Midbrain (tissue), 1 donor: ENCODE measurements at places on chromosomes 6 and 20.

DNA sequence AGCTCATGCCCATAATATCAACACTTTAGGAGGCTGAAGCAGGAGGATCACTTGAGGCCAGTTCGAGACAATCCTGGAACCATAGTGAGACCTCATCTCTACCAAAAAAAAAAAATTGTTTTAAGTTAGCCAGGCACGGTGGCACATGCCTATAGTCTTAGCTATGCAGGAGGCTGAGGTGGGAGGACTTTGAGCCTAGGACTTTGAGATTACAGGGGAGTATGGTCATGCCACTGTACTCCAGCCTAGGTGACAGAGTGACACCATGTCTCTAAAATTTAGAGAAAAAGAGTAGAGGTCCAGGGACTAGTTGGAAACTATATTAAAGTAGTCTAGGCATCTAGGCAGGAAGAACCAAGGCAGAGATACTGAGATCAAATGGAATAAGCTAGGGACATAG, 121.6 kb downstream of the SLC16A10 start:
- DNase-seq: no peak

- no peak for DNase-seq
Observed at GRCh38 chr6:119479860-119480655, 130.5 kb upstream of the MAN1A1 start.

GRCh38 chr6:2920671-2921112, 17.6 kb upstream of the SERPINB9 start:
- no peak for DNase-seq

GRCh38 chr6:120005292-120005976, 655.9 kb upstream of the MAN1A1 start:
- no peak for DNase-seq

GRCh38 chr6:112366695-112367553, 19.8 kb downstream of the RFPL4B start:
- no peak for DNase-seq

DNA sequence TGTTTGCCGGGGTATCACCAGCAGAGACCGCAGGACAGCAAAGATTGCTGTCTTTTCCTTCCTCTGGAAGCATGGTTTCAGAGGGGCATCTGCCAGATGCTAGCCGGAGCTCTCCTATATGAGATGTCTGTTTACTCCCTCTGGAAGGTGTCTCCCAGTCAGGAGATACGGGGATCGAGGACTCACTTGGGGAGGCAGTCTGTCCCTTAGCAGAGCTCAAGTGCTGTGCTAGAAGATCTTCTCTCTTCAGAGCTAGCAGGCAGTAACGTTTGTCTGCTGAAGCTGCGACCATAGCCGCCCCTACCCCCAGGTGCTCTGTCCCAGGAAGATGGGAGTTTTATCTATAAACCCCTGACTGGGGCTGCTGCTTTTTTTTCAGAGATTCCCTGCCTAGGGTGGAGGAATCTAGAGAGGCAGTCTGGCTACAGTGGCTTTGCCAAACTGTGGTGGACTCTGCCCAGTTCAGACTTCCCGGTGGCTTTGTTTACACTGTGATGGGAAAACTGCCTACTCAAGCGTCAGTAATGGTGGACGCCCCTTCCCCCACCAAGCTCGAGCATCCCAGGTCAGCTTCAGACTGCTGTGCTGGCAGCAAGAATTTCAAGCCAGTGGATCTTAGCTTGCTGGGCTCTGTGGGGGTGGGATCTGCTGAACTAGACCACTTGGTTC, 133.0 kb upstream of the FLRT3 start:
- peak; percentile 1 for DNase-seq

DNA sequence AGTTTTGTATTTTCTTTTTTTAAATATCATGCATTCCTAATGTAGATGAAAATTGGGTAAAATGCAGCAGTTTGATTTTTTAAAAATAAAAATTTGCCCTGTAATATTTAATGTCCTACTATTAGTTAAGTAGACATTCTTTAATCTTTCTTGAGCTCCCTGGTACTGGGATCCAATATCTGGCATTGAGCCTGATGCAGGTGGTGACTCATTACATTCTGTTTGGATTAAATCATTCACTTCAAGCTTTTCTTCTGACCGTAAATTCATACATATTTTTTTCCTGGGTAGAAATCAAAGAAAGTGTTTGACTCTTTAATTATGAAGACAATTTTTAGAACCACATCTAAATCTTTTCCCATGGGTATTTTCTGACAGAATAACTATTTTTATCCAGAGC, 768.8 kb upstream of the SLC35B3 start:
- DNase-seq: no peak

GRCh38 chr20:4081421-4081820, 66.1 kb upstream of the RNF24 start:
- DNase-seq: no peak

DNA sequence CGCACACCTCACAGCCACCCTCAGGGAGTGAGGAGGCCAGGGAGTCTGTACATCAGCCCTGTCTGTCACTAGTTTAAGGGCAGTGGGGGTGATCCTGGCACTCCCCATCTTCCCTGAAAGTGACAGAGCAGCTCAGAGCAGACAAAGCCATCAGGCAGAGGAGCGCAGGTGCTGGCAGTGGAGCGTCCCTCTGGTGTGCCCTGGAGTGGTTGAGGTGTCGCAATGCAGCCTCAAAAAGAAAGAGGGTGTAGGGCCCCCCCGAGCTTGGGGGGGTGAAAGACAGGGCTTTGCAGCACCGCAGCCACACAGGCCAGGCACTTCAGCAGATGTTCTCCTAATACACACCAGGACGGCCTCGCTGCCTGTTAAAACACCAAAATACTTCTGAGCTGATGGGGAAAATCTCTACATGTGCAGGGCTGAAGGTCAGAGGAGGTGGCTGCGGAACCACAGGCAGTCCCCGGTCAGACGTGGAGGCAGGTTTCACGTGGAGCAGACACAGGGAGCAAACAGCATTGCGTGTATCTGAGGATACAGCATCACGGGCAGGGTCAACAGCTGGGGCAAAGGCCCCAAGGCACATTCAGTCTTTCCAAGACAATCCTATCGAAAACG, 69.5 kb downstream of the PREX1 start:
- DNase-seq: no peak

GRCh38 chr6:36769183-36769675, 70.0 kb downstream of the CPNE5 start:
- DNase-seq: no peak

GRCh38 chr6:98605705-98606104, 228.7 kb upstream of the POU3F2 start:
- no peak for DNase-seq

DNA sequence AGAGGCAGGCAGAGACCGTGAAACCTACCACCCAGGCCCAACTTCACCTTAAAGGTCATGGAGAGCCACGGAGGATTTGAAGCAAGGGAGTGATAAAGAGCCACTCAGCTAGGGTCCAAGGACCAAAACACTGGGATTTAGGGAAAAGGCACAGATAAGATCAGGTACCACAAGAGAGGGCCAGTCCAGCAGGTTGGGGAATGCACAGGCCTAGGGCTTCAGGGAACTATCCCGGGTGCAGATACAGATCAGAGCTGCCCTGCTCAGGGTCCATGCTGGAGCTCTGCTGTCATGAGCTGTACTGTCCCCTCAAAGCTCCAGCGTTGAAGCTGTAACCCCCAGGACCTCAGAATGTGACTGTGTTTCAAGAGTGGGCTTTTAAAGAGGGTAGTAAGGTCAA, 16.9 kb downstream of the SLC22A23 start:
- no peak for DNase-seq
